ENCODE measurements at places on chromosomes 13 and 19. TPM values are rescaled to one million over a fixed set of nuclear protein-coding genes. Genes with fewer than 3 reads are reported as not detected.

The ATP8B3 gene
- 2.1 TPM for total RNA-seq

The FREM2 gene
- total RNA-seq, result 22.8 TPM

The CACNG7 gene
- total RNA-seq, result 8.6 TPM

The TEKTIP1 gene
- total RNA-seq, result not detected

The ERICH4 gene
- total RNA-seq, result not detected

The CLEC17A gene
- not detected for total RNA-seq

The KASH5 gene
- total RNA-seq, result 0.27 TPM

The ZNF132 gene
- 13.2 TPM for total RNA-seq

The ZNF729 gene
- total RNA-seq, result 0.16 TPM

The C5AR1 gene
- 2.0 TPM for total RNA-seq

The ELL gene
- total RNA-seq, result 12.5 TPM

The KLK4 gene
- not detected for total RNA-seq

Data from camera-type eye (tissue), 1 donor.